ENCODE measurements at places on chromosomes 16 and 17.

- no peak for DNase-seq
These were observed 11.7 kb upstream of the MNT start for GRCh38 chr17:2412561-2413021.

DNA sequence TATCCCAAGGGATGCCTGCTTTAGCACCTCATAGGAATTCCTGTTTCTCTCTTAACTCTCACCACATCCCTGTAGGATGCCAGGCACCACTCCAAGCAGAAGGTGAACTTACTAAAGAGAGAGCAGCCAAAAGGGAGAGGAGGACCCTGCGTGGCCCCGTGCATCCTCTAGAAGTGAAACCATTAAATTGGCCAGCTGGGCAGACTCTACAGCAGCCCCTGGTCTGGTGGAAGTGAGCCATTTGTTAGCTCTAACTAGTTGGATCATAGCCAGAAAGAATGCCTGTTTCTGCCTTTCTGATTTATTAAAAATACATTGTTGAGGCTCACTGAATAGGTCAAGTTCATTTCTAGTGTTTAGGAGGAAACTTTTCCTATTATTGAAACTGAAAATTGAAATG lies 22.3 kb downstream of the TMEM11 start:
- DNase-seq, result no peak

- DNase-seq, result no peak
These were observed 5.1 kb upstream of the RPL26 start for GRCh38 chr17:8387914-8388651.

- DNase-seq, result no peak
These were observed 181.9 kb downstream of the MSI2 start for GRCh38 chr17:57438066-57438731.

DNA sequence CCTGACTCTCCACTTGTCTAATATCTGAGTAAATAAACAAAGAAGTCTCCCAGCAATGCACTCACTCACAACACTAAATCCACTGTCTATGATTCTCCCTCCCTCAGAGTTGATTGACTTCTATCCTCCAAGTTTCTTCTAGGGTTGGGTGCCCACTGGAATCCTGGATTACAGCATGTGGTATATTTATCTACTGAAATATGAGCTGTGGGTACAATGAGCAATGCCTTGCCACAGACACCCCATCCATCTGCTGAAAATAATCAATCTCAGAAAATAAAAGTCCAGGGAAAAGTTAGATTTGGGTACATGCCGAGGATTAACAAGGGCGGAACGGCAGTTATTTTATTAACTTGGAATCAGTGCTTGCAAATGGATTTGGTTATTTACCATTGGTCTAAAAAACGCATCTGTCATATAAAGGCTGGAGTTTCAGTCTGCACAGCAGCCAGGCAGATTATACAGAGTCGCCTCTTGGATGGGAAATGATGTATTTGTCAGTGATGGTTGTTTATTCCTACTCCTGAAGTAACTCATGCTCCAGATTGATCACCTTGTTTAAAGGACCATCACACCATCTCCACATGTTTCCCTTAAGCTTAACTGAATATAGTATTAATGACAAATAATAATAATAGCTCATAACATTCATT lies 193.9 kb upstream of the SOX9 start:
- DNase-seq, result no peak

Measured in stimulated activated naive CD8-positive, alpha-beta T cell treated with anti-CD3 and anti-CD28 coated beads, Interleukin-15, Interleukin-2, amounts not matched to agents 100 U/mL and 50 U/mL, for 24 hours (primary cell).